Fibroblast of the conjunctiva (primary cell): ENCODE measurements at places on chromosomes 3 and 15.

- no peak for DNase-seq
Measured at GRCh38 chr3:116614795-116615362, 94.7 kb upstream of the TUSC7 start.

GRCh38 chr3:99651531-99651930 is 13.1 kb downstream of the COL8A1 start:
- no peak for DNase-seq

GRCh38 chr3:151580591-151580990 is 119.7 kb upstream of the IGSF10 start:
- peak; percentile 56 for DNase-seq

DNA sequence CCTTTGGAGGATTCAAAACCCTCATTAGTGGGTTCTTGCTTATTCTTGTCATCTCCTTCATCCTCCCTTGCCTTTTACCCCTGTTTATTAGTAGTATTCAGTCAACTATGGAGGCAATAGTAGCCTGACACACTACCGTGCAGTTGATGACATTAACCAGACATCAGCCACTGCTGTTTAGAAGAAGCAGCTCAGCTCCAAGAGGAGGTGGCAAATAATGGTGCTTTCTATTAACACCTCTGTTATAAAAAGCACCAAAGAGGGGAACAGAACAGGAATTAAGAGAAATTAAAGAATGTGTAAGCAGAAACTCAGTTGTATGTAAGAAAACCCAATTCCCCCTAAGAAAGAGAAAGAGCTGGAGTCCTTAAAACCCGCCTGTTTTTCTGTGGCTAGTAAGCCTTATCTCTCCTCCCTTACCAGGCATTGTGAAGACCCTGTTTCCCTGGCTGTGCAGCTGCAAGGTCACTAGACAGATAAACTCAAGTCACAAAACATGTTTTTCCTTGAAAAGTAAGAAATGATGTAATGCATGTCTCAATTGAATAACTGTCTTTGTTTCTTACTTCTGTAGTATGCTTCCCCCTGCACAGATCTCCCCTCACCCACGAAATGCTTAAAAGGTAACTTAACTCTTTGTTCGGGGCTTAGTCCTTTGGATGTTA is 21.2 kb downstream of the CCR4 start:
- DNase-seq, result no peak

- no peak for DNase-seq
Measured at GRCh38 chr15:80915472-80915871, 74.1 kb downstream of the MESD start.

DNA sequence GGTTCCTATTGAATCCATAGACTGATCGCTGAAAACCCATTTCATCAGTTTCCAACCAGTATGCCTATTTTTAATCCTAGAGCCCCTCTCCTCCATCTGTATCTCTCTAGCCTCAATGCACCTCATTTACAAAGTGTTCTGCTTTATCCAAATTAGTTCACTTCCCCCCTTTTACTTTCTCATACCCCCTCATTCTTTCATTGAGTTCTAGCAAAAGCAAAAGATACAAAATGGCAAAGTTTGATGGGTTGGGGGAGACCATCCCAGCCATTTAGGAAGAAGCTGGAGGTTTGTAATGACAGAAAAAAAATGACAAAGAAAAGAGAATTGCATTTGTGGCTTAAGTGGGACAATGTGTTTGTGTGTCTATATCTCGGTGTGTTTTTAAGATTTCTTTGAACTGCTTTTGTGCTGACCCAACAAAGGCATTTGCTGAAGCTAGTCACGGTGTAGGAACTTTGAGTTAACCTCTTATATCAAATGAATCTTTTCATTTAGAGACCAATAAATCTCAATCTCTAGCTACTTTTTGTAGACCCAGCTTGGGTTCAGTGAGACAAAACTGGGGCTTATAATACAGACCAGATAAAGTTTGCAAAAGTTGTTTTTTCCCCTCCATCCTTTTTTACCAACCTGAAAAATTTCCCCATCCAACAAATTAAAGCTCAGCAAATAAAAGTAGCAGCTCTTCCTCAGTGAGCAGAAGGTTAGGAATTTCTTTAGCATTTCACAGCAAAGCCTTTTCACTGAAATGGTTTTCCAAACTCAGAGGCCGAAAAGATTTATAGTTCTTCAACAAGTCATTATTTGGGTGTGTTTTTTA is 18.7 kb downstream of the NR2F2 start:
- DNase-seq, result no peak

- no peak for DNase-seq
Measured at GRCh38 chr3:23950293-23950692, 5.2 kb downstream of the NR1D2 start.

DNA sequence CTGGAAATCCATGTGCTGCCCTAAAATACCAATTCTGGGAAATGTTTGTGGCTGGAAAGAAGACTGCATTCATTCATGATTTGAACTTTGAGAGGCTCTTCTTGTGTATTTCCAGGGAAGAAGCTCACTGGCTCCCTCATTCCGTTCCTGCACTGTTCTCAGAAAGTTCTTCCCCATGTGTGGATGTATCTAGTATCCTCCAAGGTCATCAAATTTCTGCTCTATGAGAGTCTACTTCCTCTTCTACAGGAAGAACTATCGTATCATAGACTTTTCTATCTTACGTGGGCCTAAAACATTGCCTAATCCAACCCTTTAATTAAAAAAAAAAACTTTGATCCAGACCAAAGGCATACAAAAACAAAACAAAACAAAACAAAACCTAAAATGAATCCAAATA is 2.9 kb downstream of the CCR3 start:
- no peak for DNase-seq

GRCh38 chr3:56556908-56557830 is at the start of gene CCDC66:
Gene CCDC66, plus strand, starts transcription at chr3:56557175. Its CDS starts 68 bp downstream, at chr3:56557243.
- DNase-seq, result peak; percentile 90

DNA sequence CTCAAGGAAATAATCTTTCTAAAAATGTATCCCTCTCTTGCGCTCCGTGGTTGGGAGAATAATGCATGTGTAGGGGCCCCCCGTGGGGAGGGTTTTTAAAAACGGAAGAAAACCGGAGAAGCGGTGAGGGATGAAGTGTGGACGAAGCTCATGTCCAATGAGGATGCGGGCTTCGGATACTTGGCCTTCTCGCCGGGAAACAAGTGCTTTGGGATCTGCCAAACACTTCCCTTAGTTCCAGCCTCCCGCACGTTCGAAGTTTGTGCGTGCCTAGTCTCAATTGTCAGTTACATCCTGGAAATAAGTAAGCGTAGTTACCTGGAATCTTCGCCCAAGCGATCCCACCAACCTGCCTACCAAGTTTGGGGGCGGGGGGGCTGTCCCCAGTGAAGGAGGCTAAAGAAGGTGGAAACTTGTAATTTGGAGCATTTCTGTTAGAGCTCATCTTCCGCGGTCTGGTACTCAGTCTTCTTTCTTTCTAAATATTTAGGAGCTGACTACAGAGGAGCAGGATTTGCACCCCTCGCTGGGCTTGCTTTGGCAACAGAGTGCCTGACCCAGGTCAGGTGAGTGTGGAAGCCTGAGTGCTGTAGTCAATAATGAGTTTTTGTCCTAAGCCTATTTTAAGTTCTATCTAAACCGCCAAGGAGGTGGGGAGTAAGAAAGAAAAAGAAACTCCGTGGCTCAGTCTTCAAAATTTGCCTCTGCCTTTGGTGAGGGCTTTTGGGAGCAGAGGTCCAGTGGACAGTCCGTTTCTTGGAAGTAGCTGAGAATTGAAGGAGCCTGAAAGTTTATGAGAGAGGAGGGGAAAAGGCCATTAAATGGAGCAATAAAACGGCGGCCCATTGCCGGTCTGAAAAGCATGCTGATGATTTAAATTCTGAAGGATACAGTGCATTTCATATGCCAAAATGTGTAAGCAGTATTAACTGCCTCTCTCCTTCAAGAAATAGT is 1.1 kb downstream of the ITPR1 start:
- no peak for DNase-seq

DNA sequence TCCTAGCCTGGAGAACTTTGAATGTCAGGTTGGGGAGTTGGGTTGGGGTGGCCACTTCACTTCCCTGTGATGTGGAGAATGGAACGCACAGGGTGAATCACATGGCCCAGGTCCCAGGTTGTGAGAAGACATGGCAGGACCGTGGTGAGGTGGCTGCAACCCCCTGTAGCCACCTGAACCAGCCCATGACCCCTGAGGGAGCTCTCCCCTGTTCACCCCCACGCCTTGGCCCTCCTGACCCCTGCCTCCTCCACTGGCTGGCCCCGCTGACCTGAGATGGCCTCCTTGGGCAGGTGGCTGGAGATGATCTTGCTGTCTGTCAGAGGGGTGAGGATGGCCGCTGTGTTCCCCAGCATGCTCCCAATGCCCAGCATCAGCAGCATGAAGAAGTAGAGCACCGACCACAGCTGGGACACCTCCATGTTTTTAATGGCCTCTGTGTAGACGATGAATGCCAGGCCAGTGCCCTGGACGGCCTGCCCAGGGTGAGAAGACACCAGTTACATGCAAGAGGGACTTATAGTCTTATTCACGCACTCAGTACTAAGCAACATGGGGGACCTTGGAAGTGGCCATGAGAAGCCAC is 31.0 kb downstream of the SLC6A20 start:
- DNase-seq, result no peak

DNA sequence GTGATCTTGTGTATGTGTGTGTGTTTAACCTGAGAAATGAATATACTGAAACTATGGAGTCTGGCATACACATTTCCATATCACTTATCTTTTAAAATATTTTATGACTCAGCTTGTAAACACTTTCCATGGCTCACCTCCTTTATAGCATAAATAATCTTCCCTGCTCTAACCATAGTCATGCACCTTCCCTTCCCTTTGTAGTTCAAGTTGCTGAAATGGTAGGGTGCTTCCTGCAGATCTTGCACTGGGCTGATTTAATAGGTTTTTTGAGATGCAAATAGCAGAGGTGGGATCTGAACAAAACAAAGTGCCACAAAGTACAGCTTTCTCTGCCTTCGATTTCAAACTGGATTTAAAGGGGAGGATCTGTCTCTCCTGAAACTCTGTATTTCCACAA is 712.7 kb upstream of the LMCD1 start:
- no peak for DNase-seq

- no peak for DNase-seq
Measured at GRCh38 chr3:196365736-196366135, 27.5 kb upstream of the TM4SF19 start.

GRCh38 chr3:116181159-116181558 is 264.1 kb downstream of the LSAMP start:
- DNase-seq, result no peak

- DNase-seq, result no peak
Measured at GRCh38 chr3:25585361-25586166, 79.1 kb downstream of the TOP2B start.

- peak; percentile 56 for DNase-seq
Measured at GRCh38 chr15:80530737-80531365, 126.7 kb downstream of the ARNT2 start.

DNA sequence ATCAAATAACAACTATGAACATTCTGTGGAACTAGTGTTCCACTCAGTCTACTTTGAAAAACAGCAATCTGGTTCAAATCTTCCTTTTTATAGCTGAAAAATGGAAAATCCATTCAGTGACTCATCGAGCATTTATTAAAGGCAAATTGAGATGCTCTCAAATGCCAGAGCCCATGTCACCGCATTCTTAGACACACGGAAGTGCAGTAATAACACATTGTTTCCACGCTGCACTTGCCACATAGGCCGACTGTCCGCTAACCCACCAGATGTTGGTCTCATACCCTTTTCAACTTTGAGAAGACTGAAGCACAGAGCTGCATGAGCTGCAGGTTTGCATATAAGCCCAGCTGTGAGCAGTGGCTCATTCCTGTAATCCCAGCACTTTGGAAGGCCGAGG is 95.9 kb downstream of the TMEM266 start:
- no peak for DNase-seq

- no peak for DNase-seq
Measured at GRCh38 chr3:196741249-196741889, 1.7 kb downstream of the PAK2 start.

- DNase-seq, result no peak
Measured at GRCh38 chr3:117149584-117149983, 440.0 kb downstream of the TUSC7 start.

GRCh38 chr3:71580636-71581456 is 2.7 kb downstream of the FOXP1 start:
- no peak for DNase-seq

GRCh38 chr15:36882487-36883131 is 217.7 kb downstream of the MEIS2 start:
- DNase-seq, result no peak

DNA sequence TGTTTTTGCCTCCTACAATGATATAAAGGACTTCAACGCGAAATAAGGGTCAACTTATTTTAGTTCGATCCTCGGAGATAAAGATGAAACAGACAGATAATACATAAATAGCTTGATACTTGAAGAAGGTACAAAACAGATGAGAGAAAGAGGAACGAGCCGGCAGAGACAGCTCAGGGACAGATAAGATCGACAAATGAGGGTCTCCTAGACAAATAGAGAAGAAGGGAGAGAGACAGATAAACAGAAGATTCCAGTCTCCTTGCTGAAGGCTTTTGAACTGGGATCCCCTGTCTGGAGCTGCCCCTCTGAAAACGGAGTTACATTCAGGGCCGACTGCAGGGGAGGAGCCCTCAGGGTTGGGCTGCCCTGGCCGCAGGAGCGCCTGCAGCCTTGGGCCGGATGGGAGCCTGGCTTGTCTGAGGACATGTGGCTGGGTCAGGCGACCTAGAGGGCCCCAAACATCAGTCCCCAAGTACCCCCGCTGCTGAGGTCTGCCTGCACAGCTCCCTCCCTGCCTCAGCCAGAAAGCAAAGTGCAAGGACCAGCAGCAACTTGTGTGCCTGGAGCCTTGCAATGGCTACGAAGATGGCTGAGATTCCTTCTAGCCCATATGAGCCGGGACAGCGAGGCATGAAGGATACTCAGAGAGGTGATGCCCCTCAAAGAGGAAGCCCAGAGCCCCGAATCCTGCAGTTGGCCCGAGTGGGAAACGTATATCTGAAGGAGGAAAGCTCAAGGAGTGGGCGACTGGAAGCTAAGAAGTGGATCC is 926 bp upstream of the SKOR1 start:
- DNase-seq, result no peak

DNA sequence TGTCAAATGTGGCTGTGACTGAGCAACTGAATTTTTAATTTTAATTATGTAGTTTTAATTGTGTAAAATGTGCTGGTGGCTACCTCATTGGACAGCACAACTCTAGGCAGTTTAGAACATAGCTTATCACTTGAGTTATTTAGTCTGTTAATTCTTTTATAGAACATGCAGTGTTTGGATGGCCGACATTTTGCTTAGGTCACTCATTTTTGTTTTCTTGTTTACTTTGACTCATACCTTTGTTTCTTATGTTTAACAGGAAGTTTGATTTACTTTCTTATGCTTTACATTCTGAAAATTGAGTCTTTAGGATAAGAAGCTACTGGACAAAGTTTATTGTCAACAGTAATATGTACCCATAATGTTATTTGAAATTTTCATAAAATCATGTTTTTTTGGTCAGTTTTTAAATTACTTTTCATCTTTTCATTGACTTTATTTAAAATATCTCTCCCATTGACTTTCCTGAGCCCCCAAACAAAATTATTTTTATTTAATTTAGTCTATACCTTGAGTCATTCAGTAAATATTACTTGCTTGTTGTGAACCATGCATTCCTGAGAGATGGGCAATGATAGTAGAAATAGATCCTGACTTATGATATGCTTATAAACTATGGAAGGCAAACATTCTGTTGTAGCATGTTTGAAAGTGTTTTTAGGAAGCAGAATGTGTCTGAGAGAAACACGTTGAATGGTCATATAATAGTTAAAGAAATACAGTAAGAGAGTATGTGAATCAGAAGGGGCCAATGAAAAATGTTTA is 60.6 kb downstream of the TCF12 start:
- DNase-seq, result no peak
